ENCODE measurements at places on chromosomes 3 and 15. TPM values are rescaled to one million over a fixed set of nuclear protein-coding genes. Genes with fewer than 3 reads are reported as not detected.

CYP8B1 gene
- not detected for total RNA-seq

PATL2 gene
- 1.3 TPM for total RNA-seq

SLC22A13 gene
- 1.3 TPM for total RNA-seq

B3GNT5 gene
- total RNA-seq: 10.0 TPM

ITGA11 gene
- 154 TPM for total RNA-seq

HHATL gene
- total RNA-seq: not detected

ADAM10 gene
- 92.8 TPM for total RNA-seq

CPLX3 gene
- not detected for total RNA-seq

PLXND1 gene
- total RNA-seq: 176 TPM

SLC9A9 gene
- total RNA-seq: 45.8 TPM

ARID3B gene
- total RNA-seq: 11.7 TPM

ALDH1L1 gene
- 10.9 TPM for total RNA-seq

MRAS gene
- 46.3 TPM for total RNA-seq

PRR23E gene
- not detected for total RNA-seq

MAP1A gene
- 36.4 TPM for total RNA-seq

HYAL1 gene
- total RNA-seq: 6.9 TPM

ZNF654 gene
- 18.0 TPM for total RNA-seq

DUOX2 gene
- total RNA-seq: 0.65 TPM

AP2M1 gene
- 250 TPM for total RNA-seq

CLSTN2 gene
- 20.6 TPM for total RNA-seq

HYKK gene
- 8.0 TPM for total RNA-seq

EOMES gene
- total RNA-seq: 0.36 TPM

TNFSF10 gene
- total RNA-seq: 53.3 TPM

SKOR1 gene
- total RNA-seq: 1.3 TPM

TMC3 gene
- not detected for total RNA-seq

RAB6B gene
- total RNA-seq: 9.2 TPM

DPH6 gene
- total RNA-seq: 19.7 TPM

HSPBAP1 gene
- total RNA-seq: 8.5 TPM

GP9 gene
- total RNA-seq: not detected

NAALADL2 gene
- 19.0 TPM for total RNA-seq

LRRC2 gene
- 8.8 TPM for total RNA-seq

ASB14 gene
- not detected for total RNA-seq

POPDC2 gene
- 11.5 TPM for total RNA-seq

SERINC4 gene
- total RNA-seq: not detected

CAPN3 gene
- total RNA-seq: 22.6 TPM

PP2D1 gene
- total RNA-seq: not detected

FAM43A gene
- total RNA-seq: 19.4 TPM

NT5DC2 gene
- 33.0 TPM for total RNA-seq

PTPN23 gene
- 44.0 TPM for total RNA-seq

SMAD6 gene
- total RNA-seq: 92.0 TPM

PCNP gene
- total RNA-seq: 161 TPM

DAZL gene
- not detected for total RNA-seq

PLSCR2 gene
- 1.0 TPM for total RNA-seq

TATDN2 gene
- total RNA-seq: 36.3 TPM

ITIH4 gene
- total RNA-seq: 55.4 TPM

DOCK3 gene
- 0.97 TPM for total RNA-seq

GRIP2 gene
- 3.1 TPM for total RNA-seq

SERPINI2 gene
- 0.49 TPM for total RNA-seq

All from aorta (tissue), 5 donors.